ENCODE measurements at places on chromosomes 11 and 22.

DNA sequence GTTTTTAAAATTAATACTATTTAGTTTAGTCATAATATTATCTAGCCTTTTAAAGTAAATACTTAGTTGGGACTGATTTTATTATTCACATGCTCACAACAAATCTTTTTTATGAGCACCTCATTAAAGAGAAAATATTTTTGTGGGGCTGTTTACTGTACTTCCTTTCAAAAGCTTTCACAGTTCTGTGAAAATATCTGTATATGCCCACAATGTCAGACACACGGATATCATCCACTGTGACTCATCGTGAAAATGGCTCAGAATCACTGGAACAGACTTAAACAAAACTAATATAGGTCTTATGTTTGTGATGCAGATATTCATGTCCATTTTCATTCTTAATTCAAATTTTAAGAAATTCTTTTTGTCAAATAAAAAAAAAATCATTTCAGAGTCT is 305.2 kb downstream of the RAB38 start:
- DNase-seq: no peak

- no peak for DNase-seq
These were observed 13.2 kb downstream of the CRTAM start for GRCh38 chr11:122851366-122851966.

- no peak for DNase-seq
These were observed at the start of gene DSCAML1 for GRCh38 chr11:117796872-117797529. Gene DSCAML1 (minus strand): TSS chr11:117797216. CDS start chr11:117797079, 137 bp downstream.

DNA sequence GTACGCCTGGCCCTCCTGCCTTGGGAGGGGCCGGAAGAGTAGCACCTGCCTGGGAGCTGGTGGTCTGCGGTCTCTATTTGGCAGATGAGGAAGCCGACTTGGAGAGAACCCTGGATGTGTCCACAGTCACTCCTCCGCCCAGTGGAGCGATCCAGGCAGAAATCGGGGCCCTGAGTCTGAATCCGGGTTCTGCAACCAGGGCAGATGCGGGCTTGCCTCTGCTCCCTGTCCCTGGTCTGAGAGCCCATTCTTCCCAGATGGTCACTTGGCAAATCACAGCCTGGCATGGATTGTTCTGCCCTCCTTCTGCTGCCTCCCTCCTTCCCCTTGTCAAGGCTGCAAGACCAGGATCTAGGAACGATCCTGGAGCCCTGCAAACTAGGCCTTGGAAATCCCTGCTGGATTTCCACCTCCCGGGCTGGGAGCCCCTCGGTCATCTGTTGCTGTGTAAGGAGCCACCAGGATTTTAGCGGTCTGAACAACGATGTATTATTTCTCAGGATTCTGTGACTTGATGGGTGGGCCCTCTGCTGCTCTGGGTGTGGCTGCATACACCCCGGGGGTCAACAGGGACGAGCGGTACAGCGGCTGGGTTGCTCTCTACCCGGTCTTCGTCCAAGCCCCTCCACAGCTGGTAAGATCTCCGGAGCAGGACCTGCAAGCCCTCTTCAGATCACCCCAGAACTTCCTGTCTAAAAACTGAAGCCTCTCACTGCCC is 2.0 kb upstream of the ASCL2 start:
- no peak for DNase-seq

DNA sequence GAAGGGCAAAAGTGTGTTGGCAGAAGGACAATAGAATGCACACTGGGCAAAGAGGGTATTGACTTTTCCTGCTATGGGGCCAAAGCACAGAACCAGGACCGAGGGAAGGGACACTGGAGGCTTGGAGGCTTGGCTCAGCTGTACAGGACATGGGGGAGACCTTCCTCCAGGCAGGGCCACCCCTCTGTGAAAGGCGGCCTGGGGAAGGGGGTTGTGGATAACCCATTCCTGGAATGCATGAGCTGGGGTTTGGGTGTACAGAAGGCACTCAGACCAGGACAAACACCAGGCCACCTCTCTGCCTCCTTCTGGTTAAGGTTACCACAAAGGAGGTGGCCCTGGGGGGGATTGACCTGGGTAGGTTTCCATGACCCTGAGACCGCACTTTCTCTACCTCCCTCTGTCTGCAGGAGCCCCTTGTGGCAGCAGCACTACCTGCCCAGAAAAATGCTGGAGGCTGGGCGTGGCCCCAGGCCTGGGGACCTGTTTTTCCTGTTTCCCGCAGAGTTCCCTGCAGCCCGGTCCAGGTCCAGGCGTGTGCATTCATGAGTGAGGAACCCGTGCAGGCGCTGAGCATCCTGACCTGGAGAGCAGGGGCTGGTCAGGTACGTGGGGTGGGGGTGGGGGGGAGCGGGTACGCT is 9.6 kb downstream of the P2RY2 start:
- DNase-seq: no peak

DNA sequence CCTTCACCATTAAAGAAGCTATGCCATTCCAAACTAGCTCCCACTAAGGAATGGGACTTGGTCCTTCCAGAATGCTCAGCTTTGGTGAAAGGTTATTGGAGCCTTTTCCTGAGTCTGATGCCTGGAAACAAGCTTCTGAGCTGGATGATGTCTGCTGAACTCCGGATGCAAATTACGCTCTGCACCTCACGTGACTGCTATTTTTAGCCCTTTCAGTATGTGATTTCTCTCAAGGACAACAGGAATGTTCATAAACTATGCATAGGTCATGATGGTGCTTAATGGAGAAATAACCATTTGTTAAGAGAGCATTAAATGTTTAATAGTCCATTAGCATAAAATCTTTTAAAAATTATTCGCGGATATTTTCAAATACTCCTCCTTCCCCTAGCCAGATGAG is 631.4 kb upstream of the KIRREL3 start:
- no peak for DNase-seq

GRCh38 chr11:85132851-85133585 is 494.1 kb downstream of the DLG2 start:
- no peak for DNase-seq

DNA sequence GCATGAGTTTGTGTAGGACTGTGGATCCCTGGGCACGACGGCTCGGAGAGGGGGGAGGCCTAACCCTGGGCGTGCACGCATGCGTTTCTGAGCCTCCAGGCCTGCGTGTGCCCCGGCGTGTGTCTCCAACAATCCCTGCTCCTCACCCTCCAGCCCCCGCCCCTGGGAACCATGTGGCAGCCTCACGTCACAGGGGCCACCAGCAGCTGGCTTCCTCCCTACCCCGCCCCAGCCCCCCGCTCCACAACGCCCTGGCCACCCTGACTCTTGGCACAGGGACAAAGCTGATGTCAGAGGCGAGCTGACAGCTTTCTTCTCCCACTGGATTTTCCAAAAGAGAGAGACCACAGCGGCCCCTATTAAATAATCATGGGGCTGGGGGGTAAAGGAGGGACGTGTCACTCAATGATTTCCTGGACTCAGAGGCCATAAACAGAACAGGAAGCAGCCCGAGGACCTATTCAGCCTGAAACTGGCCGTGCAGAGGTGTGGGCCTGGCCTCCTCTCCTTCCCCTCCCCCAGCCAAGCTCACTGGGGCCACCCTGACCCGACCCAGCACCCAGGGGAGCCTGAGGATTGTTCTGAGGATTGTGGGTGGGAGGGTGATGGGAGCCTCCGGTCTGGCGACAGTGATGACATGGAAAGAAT is 6.8 kb upstream of the LIF start:
- DNase-seq: no peak

GRCh38 chr11:2148595-2148994 is 9.4 kb upstream of the IGF2 start:
- DNase-seq: no peak

- DNase-seq: no peak
These were observed 12.1 kb upstream of the BLID start for GRCh38 chr11:122128146-122128545.

GRCh38 chr11:122778148-122778547 is 60.2 kb upstream of the CRTAM start:
- no peak for DNase-seq

DNA sequence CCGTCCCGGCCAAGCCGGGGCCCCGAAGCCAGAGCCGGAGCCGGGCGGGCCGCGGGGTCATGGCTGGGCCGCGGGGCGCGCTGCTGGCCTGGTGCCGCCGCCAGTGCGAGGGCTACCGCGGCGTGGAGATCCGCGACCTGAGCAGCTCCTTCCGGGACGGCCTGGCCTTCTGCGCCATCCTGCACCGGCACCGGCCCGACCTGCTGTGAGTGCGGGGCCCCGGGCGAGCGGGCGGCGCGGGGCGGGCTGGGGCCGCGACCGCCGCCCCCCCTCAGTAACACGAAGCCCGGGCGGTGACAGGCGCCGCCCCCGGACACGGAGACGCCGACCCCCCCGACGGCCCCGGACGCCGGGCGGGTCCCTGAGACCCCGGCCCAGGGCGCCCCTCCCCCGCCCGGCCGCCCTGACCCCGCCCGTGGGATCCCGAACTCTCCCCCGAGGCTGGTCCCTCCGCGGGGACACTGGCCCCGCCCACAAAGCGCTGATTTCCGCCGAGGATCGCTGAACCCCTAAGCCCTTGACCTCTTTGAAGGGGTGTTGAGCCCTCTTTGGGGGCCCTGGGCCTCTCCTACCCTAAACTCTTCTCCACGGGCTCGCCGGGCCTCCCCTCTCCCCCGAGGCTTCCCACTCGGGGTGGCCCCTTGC is 389 bp downstream of the MICALL1 start:
- no peak for DNase-seq

GRCh38 chr11:34324466-34324865 is 33.3 kb downstream of the ABTB2 start:
- no peak for DNase-seq

DNA sequence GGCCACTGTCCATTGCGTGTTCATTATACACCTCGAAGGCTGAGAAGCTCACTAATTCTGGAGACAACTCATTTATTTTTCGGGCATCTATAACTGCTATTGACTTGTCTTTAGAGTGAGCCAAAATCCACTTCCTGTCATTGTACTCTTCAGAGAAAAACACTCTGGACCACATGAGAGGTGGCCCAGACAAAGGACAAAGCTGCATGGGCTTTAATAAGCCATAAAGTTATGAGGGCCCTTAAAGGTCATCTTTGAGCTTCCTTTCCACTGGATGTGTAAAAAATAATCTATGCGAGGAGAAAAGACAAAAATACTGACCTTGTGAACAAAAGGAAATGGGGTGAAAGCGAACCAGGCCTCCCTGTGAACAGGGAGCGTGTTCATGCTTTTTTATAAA is 63.5 kb upstream of the ZC3H12C start:
- DNase-seq: no peak

DNA sequence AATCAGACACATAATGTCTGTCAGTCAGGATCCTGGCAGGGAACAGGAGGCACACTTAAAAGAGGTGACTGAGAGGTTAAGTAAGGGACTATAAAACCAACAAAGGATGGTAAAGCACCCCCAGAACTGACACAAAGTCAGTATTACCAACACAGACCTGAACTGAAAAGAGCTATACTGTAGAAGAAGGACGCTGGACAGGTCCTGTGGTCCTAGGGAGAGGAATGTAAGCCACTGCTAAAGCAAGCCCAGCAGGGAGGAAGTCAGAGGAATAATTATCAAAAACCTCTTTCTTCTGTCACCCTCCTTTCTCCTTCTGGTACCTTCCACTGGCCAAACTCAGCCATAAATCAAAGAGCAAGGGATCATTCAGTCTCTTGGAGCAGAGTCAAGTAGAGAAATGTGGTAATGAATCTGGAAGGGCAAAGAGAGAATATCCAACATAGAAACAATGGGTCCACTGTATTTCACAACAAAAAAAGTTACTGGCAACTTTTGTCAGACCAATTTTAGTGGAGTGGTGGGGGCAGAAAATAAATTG is 33.4 kb upstream of the ANGPTL5 start:
- no peak for DNase-seq

GRCh38 chr11:69187540-69188065 is 31.9 kb downstream of the SMIM38 start:
- no peak for DNase-seq

DNA sequence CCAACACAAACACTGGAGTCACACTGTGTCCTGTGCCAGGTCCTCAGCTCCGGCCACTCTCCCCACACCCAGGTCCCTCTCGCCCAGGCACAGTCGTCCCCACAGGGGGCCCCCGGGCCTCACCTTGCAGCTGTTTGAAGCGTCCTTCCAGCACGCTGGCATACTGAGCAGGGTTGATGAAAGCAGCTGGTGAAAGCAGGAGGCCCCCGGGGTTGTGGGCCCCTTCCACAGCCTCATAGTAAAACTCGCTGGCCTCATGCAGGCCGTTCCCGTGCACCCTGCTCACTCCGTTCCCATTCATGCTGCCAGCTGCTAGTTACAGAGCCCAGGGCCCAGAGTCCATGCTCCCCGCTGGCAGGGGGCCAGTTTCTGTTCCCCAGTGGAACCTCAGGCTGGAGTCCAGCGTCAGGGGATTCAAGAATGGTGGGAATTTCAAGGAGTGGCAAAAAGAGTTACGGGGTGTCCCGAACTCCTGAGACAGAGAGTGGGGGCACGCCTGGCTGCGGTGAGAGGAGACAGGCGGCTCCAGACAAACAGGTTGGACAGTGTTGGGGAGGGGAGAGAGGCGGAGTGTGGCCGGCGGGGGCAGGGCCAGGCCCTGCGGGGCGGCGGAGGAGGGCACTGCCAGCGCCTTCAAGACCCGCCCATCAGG is 10.6 kb downstream of the SPTBN2 start:
- DNase-seq: no peak

DNA sequence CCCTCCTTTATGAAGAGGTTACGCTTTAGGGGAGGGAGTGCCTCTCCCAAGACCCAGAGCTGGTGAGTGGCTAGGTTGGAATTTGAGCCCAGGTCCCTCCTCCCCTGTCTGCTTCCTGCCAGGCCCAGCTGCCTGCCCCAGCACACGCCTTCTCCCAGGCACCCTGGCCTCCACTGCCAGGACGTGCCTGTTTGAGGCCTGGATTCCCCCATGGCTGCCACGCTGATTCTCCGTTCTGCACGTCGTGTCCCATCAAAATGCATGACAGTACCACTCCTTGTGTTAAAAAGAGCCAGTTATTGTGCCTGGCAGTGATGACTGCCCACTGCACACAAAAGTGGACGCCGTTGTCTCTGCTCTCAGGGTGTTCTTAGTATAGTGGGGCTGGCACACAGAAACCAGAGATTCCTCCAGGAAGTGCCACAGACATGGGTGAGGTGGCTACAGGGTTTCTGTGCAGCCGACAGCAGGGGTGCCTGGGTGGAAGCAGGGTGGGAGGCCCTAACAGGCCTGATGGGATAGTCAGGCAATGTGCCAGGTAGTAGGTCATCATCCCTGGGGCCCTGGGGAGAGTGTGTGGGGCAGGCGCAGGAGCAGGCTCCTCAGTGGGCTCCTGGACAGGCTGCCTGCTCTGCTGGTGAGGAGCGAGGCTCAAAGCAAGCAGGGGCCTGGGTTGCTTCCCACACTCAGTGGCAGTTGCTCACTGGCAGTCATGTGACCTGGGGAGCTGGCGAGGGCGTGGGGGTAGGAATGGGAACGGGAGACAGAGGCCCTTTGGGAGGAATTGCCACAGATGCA is 24.2 kb downstream of the MED15 start:
- DNase-seq: no peak

- DNase-seq: no peak
These were observed 304.6 kb downstream of the OPCML start for GRCh38 chr11:133227632-133228111.

DNA sequence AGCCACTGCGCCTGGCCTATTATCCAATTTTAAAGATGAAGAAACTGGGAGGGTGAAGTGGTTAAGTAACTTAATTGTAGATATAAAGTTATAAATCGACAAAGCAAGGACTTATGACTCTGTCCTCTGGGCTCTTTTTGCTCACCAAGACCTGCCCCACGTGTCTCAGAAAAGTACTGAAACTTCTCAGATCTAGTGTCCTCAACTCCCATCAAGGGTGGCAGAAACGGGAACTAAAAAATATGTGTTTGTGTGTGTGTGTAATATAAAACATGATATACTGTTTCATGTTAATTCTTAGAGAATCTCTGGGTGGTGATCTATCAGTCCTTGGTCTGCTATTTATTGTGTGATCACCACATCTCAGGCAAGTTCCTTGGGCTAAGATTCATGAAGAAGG is 104.9 kb downstream of the GAB2 start:
- DNase-seq: no peak

All from esophagus squamous epithelium (tissue), 5 donors.